Activated CD4-positive, alpha-beta memory T cell treated with anti-CD3 and anti-CD28 coated beads, Interleukin-2, amount 10 ng/mL, durations not matched to agents 7 days and 5 days (primary cell): ENCODE measurements at places on chromosomes 4 and X. TPM values are rescaled to one million over a fixed set of nuclear protein-coding genes. Genes with fewer than 3 reads are reported as not detected.

Gene MAMLD1
- 5.6 TPM for total RNA-seq

DNA sequence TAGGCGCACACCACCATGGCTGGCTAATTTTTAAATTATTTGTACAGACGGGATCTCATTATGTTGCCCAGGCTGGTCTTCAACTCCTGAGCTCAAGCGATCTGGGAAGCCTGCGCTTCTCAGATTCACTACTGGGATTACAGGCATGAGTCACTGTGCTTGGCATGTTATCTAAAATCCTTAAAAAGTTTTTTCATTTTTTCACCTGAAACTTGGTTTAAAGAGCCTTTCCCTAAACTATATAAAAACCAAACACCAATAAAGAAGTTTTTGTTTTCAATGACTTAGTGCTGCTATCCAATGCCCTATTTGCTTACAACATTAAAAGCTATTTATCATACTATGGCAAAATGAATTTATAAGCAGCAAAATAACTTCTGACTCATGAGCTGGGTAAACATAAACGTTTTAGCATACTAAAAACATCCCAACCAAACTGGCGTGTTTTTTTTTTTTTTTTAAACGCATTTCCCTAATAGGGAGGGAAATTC is 127.8 kb downstream of the UBE2K start:
- no peaks in the 10 kb centered on the region for H3K27me3 ChIP-seq
- H3K4me3 ChIP-seq: no peak overlapping the region
- peaks cover 2% of the 10 kb centered on the region for H3K4me1 ChIP-seq

DNA sequence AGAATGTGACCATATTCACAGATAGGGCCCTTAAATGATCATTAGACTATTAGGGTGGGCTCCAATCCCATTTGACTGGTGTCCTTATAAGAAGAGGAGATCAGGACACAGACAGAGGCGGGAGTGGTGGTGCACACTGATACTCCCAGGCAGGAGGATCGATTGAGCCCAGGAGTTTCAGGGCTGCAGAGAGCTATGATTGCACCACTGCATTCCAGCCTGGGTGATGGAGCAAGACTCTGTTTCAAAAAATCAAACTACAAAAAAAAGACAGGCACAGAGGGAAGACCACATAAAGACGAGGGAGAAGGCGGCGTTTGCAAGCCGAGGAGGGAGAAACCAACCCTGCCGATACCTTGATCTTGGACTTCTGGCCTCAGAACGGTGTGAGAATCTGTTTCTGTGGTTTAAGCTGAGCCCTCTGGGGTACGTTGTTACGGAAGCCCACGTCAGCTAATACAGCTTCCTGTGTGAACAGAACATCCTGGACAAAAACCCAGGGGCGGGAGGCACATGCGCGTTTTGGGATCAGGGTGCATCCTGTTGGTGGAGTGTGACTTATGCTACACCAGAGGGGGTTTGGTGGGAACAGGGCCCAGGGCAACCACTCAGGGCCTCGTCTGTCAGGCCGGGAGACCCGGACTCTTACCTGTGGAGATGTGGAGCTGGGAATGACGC is 211.8 kb upstream of the PSAPL1 start:
- DNase-seq: peak; percentile 44
- H3K4me1 ChIP-seq: peaks cover 61% of the 10 kb centered on the region
- peak overlapping the region; percentile 79 for H3K27ac ChIP-seq
- no peaks in the 10 kb centered on the region for H3K27me3 ChIP-seq
- peaks cover 21% of the 10 kb centered on the region for H3K36me3 ChIP-seq
- peak overlapping the region; percentile 6 for H3K4me3 ChIP-seq

GRCh38 chr4:40969501-40969900 is 219.7 kb downstream of the NSUN7 start:
- H3K4me1 ChIP-seq: no peaks in the 10 kb centered on the region
- H3K27me3 ChIP-seq: peaks cover 5% of the 10 kb centered on the region
- H3K36me3 ChIP-seq: no peaks in the 10 kb centered on the region
- H3K4me3 ChIP-seq: no peak overlapping the region
